ENCODE measurements at places on chromosomes 6 and 20. TPM values are rescaled to one million over a fixed set of nuclear protein-coding genes. Genes with fewer than 3 reads are reported as not detected.

GRCh38 chr20:46126440-46127056 is 8.4 kb downstream of the CD40 start:
- no peak for DNase-seq

- no peak for DNase-seq
Measured at GRCh38 chr6:143544011-143544696, 32.6 kb upstream of the FUCA2 start.

PI16 gene
- total RNA-seq, result 0.29 TPM

GRCh38 chr6:83966539-83966938 is 67.0 kb upstream of the MRAP2 start:
- no peak for DNase-seq

MCHR2 gene
- total RNA-seq, result not detected

- DNase-seq, result no peak
Measured at GRCh38 chr20:40895182-40895581, 133.4 kb upstream of the TOP1 start.

DNA sequence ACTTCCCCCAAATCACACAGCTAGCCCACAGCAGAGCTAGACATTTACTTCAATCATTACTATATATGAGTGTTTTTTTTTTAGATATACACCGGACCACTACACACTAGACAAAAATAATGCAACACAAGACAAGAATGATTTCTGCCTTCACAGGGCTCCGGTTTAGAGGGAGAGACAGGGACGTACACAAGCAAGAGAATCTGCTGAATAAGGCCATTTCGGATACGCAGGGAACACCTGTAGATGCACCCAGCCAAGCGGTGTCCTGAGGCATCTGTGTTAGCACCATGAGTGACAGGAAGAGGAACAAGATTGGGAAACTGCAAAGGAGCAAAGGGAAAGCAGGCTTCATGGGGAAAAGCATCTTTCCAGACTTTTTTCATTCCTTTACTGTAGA is 45.7 kb downstream of the HS3ST5 start:
- no peak for DNase-seq

DNA sequence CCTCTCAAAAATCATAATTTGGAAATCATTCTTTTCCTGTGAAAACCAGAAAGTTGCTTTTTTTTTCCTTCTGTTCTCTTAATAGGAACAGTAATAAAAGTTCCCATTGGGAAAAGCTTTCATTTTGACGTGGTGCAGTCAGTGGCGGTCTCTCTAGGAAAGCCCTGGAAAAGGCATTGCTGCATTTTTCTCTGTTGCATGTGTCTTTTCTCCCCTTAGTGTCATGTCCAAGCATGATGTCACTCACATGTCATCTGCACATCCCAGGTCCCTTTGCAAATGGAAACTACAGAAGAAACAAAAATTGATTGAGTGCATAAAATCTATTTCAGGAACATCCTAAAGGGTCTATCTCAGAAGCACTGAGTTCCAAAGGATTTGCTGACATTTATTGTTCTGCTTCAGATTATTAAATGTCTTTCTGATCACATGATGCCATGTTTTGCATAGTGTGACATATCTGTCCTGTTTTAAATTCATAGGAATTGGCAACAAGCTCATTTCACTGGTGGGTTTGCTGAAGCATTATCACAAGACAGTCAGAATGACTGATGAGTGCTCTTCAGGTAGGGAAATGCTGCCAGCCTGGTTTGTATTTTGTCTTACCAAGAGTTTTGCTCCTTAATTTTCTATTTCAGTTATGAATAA is 208.7 kb downstream of the SOX4 start:
- DNase-seq, result no peak

DNA sequence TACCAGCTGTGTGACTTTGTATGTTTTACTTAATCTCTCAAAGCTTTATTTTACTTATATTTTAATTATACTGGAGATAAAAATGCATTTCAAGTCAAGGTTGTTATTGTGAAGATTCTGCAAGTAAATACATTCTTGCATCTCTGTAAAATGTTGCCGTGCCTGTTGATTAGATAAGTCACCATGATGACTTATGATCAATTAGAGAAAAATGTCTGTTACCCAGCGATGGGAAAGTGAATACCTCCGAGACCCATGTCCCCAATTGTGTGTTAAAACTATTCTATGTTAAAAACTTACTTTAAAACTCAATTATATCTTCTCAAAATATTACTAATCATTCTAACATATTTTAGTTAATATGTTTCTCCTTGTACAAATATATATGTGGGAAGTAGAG is 39.9 kb downstream of the MYB start:
- DNase-seq, result no peak

ULBP2 gene
- 3.2 TPM for total RNA-seq

DNA sequence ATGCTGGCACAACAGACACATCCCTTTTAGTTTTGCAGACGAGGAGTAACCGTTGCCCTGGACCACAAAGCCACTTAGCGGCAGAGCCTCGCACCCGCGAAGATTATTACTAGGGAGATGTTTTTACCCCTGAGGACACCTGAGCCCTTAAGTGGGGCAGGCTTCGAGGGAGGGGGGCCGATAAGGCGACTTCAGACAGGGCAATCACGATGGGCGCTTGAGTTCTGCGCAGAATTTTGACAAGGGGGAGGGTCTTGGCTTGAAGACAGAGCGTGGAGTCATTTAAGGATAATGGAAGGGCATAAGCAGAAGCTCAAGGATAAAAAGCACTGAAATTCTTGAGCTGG is 650 bp upstream of the TTK start:
- no peak for DNase-seq

PTCHD4 gene
- total RNA-seq, result not detected

- DNase-seq, result peak; percentile 80
Measured at GRCh38 chr6:30219244-30219643, 6.0 kb upstream of the TRIM26 start.

TPD52L1 gene
- total RNA-seq, result 56.9 TPM

- no peak for DNase-seq
Measured at GRCh38 chr6:38215651-38216311, 396.3 kb downstream of the ZFAND3 start.

DNA sequence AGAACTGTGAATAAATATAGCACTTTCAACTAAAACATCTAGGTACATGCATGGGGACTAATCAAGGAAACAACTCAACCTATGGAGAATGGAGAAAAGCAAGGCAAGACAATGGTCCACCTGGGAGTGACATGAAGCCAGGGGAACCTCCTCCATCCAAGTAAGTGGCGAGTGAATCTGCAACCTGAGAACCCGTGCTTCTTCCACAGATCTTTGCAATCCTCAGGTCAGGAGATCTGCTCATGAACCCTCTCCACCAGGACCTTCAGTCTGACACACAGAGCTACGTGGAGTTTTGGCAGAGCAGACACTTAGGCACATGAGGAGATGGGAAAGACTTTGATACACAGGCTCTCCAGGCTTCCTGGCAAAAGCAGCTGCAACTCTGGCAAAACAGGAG is 58.8 kb upstream of the KHDRBS2 start:
- DNase-seq, result no peak

- DNase-seq, result no peak
Measured at GRCh38 chr6:149138699-149139294, 178.7 kb upstream of the TAB2 start.

DNA sequence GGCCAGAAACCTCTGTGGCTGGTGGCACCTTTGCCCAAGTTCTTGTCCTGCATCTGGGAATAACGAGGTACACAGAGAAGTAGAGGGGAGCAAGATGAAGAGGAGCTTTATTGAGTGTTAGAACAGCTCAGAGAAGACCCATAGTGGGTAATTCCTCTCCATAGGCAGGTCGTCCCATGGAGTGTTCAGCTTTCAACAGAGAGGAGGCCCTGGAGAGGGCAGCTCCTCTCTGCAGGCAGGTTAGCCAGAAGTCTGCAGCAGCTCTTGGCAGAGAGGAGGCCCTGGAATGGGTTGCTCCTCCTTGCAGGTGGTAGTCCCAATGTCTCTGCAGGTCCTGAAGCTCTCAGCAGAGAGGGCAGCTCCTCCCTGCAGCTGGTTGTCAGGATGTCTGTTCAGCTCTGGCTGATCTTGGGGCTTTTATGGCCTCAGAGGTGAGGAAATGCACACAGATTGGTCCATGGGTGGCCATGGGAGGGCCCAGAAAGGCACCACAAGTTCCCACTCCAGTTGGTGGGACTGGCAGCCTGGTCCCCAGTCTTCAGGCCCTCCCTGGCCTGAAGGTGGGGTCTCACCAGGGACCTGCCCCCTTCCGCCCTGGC is 89.0 kb downstream of the IPCEF1 start:
- DNase-seq, result no peak

TSHZ2 gene
- total RNA-seq, result 0.05 TPM

CST5 gene
- total RNA-seq, result not detected

DNA sequence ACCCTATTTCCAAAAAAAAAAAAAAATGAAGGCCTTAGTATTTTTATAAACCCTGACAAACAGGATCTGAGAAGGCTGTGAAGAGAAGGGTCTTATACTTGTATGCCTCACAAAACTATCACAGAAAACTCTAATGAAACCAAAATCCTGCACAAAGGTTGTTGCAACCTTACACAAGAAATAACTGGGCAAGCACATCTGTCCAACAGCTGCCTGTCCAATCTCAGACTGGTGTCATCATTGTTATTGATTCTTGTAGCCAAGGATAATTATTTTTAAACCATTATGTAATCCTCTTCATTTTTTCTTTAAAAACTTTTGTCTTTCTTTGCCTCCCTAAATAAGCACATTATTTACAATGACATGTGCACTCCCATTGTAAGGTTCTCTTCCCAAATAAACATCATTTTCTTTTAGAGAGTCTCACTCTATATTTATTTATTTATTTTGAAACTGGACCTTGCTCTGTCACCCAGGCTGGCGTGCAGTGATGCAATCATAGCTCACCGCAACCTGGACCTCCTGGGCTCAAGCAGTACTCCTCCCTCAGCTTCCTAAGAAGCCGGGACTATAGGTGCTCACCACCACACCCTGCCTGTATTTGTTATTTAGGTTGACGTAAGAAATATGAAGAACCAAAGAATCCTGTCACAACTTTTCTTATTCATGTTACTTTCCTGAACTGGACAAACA is 697.1 kb downstream of the DOK5 start:
- DNase-seq, result no peak

GRCh38 chr20:33482581-33482980 is 7.3 kb upstream of the CBFA2T2 start:
- no peak for DNase-seq

ZBTB46 gene
- 3.3 TPM for total RNA-seq

DNA sequence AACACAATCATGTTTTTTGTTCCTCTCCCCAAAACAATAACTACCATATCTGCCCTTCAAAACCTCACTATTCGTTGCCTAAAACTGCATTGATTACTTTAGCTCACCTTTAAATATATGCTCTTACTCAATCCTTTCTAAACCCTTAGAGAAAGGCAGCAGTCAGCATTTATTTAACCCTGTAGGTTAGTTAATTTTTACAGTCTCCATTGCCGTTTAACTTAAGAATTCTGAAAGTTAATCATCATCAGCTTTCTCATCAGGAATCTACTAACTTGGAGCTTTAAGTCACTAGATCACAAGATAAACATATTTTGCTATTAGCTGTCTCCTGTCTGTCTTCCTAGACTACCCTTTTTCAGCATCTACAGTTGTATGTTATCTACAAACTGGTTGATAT is 991.9 kb downstream of the EPHA7 start:
- no peak for DNase-seq

GRCh38 chr6:156691018-156691417 is 86.2 kb upstream of the ARID1B start:
- DNase-seq, result no peak

DNA sequence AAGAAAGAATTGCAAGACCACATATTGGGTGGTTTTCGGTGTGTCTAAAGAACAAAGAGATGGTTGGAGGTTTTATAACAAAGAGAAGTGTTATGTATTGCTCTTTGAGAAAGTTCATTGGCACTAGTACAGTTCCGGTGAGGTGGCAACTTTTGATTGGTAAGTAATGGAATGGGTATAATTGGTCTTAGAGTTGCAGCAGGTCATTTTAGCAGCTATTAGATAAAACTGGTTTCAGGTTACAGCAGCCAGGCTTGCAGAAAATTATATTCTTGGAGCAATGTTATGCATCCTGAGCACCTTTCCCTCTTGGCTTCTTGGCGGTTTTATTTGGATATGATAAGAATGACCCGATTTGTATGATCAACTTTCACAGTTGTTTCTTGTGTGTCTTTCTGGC is 12.3 kb upstream of the SSTR4 start:
- DNase-seq, result no peak

GRCh38 chr6:137305691-137306090 is 86.5 kb upstream of the IFNGR1 start:
- no peak for DNase-seq

DNA sequence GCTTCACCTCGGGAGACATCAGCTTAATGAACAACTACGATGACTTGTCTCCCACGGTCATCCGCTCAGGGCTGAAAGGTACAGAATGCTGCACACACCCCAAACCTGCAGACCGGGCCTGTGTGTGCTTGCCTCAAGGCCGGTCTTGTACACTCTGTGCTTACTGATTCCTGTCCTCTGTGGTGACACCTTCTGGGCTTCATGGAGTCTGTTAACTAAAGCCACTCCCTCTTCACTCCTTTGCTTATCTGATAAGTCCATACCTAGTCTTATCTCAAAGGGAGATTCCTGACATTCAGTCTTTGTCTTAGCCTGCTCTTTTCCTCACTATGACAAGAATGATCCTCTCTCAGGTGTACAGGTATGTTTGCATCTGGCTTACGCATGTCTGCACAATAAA is 107.7 kb upstream of the TMEM181 start:
- DNase-seq, result no peak
